Psoas muscle (tissue), 8 donors: ENCODE measurements at places on chromosomes 3 and 15. TPM values are rescaled to one million over a fixed set of nuclear protein-coding genes. Genes with fewer than 3 reads are reported as not detected.

Gene GUCA1C
- not detected for total RNA-seq

Gene TIPARP
- total RNA-seq: 18.1 TPM

- no peaks in the 10 kb centered on the region for H3K4me1 ChIP-seq
- H3K27ac ChIP-seq: no peak overlapping the region
- no peaks in the 10 kb centered on the region for H3K27me3 ChIP-seq
- no peak for DNase-seq
- no peaks in the 10 kb centered on the region for H3K36me3 ChIP-seq
Measured at GRCh38 chr3:143895805-143896204, 47.5 kb upstream of the SLC9A9 start.

DNA sequence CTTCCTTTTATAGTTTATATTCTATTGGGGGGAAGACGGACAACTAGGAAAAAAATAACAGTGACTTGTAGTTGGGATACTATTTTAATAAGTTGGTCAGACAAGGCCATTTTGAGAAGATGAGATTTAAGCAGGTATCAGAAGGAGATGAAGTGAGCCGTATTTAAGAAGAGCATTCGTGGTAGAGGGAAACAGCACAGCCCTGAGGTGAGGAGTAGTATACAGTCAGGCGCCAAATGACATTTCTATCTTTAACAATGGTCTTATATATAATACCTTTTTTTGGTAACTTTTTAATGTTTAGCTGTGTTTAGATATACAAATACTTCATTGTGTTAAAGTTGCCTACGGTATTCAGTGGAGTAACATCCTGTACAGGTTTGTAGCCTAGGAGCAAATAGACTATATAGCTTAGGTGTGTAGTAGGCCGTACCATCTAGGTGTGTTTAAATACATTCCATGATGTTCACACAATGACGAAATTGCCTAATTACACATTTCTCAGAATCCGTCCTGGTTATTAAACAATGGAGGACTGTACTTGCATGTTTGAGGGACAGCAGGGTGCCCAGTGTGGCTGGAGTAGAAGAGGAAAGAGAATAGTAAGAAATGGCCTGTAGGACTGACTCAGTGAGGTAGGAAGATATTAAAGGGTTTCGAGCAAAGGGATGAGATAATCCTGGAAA, 1.6 kb downstream of the NKTR start:
- H3K36me3 ChIP-seq: no peaks in the 10 kb centered on the region
- peaks cover 35% of the 10 kb centered on the region for H3K4me1 ChIP-seq
- H3K27me3 ChIP-seq: no peaks in the 10 kb centered on the region
- peak overlapping the region; percentile 89 for H3K27ac ChIP-seq
- DNase-seq: no peak

DNA sequence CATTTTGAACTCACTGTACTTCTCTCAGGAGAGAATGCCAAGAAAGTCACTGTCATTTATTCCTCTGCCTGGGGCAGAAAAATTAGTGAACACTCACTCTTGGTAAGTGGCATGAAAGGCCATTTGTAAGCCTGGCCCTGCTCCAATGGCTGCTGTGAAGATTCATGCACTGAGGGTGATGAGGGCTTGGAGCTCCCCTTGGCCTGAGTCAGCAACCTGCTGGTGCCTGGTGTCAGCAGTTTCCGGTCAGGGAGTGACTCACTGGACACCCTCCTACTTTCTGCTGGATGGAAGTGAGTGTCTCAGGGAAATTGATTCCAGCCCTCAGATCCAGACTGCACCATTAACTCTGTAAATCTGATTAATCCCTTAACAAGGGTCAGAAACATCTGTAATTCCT, 37.6 kb downstream of the TRA2B start:
- DNase-seq: no peak
- H3K4me1 ChIP-seq: no peaks in the 10 kb centered on the region
- no peak overlapping the region for H3K27ac ChIP-seq
- H3K4me3 ChIP-seq: no peak overlapping the region

Gene SIDT1
- 0.44 TPM for total RNA-seq
